ENCODE measurements at places on chromosomes 6 and 20.

GRCh38 chr20:48616481-48616880, 211.3 kb downstream of the PREX1 start:
- peaks cover 12% of the 10 kb centered on the region for H3K4me1 ChIP-seq
- no peak for ATAC-seq
- H3K36me3 ChIP-seq = no peaks in the 10 kb centered on the region

DNA sequence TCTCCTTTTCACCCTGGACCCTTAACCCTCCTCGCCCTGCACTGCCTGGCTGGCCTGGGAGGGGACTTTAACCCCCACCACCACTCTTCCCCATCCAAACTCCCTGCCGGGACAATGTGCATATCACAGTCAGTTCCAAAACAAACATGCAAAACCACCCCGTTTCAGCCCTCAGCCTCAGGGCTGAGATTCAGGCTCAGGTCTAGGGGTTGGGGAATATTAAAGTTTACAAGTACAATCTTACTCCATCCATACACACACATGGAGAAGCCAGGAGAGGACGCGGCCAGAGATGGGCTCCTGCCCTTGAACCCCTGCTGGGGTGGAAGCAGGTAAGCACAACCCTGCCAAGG, 534 bp downstream of the KIAA1755 start:
- H3K4me3 ChIP-seq = no peak overlapping the region
- no peak for ATAC-seq
- H3K27ac ChIP-seq = no peak overlapping the region
- H3K36me3 ChIP-seq = no peaks in the 10 kb centered on the region

DNA sequence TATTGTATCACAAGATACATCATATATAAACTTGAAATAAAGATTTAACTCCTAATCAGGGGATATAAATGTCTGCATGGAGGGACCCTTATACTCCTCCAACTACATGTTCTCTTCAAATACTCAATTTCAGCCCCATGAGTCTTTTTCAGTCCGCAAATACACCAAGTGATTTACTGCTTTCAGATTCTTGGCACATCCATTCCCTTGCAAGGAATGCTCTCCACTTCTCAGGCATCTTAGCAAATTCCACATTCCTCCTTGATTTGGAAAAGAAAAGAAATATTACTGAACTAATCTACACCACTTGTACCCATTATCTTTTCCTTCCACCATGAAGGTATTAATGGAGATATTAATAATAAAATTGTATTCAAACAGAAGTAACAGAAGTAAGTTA, 999.4 kb upstream of the GJE1 start:
- H3K27me3 ChIP-seq = no peaks in the 10 kb centered on the region
- no peak for ATAC-seq
- no peaks in the 10 kb centered on the region for H3K36me3 ChIP-seq
- no peak overlapping the region for H3K27ac ChIP-seq
- no peak overlapping the region for H3K4me3 ChIP-seq

GRCh38 chr6:167855825-167856425, 29.2 kb downstream of the AFDN start:
- no peaks in the 10 kb centered on the region for H3K27me3 ChIP-seq
- peaks cover 5% of the 10 kb centered on the region for H3K36me3 ChIP-seq
- no peak overlapping the region for H3K4me3 ChIP-seq

GRCh38 chr6:148779142-148779562, 32.3 kb downstream of the UST start:
- H3K36me3 ChIP-seq = no peaks in the 10 kb centered on the region
- no peak overlapping the region for H3K4me3 ChIP-seq
- peaks cover 62% of the 10 kb centered on the region for H3K4me1 ChIP-seq
- H3K27me3 ChIP-seq = no peaks in the 10 kb centered on the region
- peak overlapping the region; percentile 58 for H3K27ac ChIP-seq

DNA sequence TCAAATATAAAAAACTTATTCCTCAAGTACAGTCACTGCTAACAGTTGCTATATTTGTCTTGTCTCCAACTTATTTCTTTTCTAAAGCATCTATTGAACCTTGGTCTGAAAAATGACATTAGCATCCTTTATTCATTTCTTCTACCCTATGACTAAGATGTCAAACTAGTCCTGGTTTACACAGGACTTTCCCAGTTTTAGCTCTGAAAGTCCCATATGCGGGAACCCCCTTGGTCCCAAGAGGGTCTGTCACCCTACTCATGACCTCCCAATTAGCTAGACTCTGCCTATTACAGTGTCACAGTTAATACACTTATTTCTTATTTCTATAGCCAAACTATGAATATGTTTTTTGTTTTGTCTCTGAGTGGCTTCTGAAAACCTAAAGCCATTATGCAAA, 37.1 kb downstream of the PLEKHG1 start:
- H3K27ac ChIP-seq = peak overlapping the region; percentile 98
- H3K27me3 ChIP-seq = no peaks in the 10 kb centered on the region
- peaks cover 44% of the 10 kb centered on the region for H3K36me3 ChIP-seq
- H3K4me1 ChIP-seq = peaks cover 78% of the 10 kb centered on the region
- peak; percentile 55 for ATAC-seq
- H3K4me3 ChIP-seq = peak overlapping the region; percentile 99

All from stimulated activated memory B cell treated with anti-CD40 and anti-IgM and Interleukin-4, amounts not matched to agents 10 μg/mL and 1 μg/mL and 100 μg/mL, for 72 hours (primary cell).